ENCODE measurements at places on chromosomes 1 and 21.

DNA sequence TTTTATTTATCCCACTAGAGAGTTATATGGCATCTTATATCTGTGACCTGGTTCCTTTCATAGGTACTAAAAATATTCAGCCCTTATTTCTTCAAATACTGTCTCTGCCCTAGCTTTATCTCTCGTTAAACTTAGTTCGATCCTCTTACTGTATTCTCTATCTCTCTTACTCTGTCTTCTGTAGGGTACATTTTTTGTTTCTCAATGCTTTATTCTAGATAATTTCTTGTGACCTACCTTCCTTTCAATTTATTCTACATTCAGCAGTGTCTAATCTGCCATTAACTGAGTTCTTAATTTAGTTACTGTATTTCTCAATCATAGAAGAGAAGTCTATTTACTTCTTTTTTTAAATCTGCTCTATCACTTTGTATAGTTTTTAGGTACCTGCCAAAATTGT is 1.8 kb upstream of the ZFP69 start:
- DNase-seq, result no peak

- no peak for DNase-seq
Measured at GRCh38 chr1:121516234-121516967, 331.6 kb downstream of the SRGAP2C start.

GRCh38 chr1:52264530-52265115 is 101.4 kb downstream of the CC2D1B start:
- DNase-seq, result no peak

DNA sequence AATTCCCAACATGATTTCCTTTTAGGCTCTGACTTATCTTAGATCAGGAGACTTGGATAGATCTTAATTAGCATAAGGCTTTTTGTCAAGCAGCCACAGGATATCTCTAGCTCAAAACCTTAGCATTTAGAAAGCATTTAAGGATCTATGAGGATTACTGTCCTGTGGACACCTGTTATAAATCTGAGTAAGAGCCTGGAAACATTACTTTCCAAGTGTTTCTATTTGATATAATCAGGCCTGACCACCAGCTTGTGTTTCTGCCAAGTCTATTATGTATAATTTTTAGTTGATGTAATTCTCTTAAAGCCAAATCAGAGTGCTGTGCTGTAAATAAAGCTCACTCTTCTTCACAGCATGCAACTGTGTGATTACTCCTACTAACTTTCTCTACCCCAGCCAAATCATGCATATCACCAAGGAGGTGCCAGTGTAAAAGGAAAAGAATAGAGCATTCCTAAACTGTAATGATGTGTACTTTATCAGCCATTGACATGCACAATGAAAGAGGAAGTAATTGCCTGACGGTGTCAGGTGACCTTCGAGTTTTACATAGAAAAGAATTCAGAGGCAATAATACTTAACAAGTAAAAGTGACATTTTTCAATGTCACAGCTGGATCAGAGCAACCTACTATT is 309.9 kb upstream of the PRMT6 start:
- no peak for DNase-seq

- no peak for DNase-seq
Measured at GRCh38 chr1:59680044-59680443, 134.7 kb upstream of the HOOK1 start.

GRCh38 chr21:27493542-27493941 is 526.7 kb upstream of the ADAMTS5 start:
- DNase-seq, result no peak

GRCh38 chr21:32806810-32807386 is 35.3 kb upstream of the PAXBP1 start:
- DNase-seq, result no peak

GRCh38 chr1:220878191-220879075 is 810 bp upstream of the HLX start:
- DNase-seq, result no peak

Measured in stimulated activated CD8-positive, alpha-beta memory T cell treated with anti-CD3 and anti-CD28 coated beads, Interleukin-7, amount 100 ng/mL, for 1 hour (primary cell).